Effector CD4-positive, alpha-beta T cell (primary cell): ENCODE measurements at places on chromosomes 11 and 22.
A peak's percentile ranks its signal among the peaks of the same experiment; 100 is the strongest.

DNA sequence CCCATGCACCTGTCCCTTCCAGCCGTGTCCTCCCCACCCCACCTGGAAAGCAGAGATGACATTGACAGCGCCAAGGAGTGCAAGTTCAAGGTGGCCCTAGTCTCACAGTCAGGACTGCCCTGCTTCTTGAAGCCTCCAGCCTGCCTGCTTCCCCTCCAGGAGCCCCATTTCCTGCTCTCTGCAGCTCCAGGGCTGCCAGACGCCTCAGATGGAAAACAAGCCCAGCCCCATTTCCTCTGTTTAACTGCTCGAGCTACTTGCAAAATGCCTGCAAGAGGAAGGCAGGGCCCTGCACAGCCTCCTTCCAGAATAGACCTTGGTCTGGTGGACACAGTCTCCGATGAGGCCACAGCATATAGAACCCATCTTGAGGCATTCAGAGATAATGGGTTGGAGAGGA is 5.0 kb upstream of the DGKZ start:
- DNase-seq: no peak

DNA sequence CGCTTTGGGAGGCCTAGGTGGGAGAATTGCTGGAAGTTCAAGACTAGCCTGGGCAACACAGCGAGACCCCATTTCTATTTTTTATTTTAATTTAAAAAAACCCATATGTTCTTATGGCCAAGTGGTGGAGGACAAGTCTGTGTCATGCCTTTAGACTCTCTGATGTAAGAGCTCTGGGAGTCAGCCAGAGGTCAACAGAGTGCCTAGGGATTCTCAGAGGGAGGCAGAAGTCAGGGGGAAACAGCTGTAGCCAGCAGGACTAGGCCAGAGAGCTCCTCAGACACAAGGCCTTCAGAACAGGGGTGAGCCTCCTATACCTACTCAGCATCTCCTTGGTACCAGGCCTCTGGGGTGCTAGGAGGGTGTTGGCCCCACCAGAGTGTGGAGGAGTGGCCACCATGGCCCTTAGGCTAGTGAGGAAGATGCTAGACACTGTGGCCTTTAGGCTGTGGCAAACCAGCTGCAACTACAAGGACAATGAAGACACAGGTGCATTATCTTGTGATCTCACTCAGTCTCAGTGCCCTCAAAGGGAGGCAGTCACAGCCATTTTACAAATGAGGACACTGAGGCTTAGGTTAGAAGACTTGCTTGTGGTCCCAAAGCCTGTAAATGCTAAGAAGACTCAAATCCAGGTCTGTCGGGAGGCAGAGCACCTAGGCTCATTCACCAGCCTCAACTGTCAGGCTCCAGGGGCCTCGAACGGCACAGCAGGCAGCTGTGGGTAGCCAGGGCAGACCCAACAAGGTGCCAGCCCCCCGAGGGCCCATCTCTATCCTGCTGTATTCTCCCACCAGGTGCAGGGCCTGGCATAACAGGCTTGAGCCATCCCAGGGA is 5.0 kb downstream of the ZP1 start:
- no peak for DNase-seq

- no peak for DNase-seq
Measured at GRCh38 chr11:82996966-82997606, 74.6 kb downstream of the RAB30 start.

DNA sequence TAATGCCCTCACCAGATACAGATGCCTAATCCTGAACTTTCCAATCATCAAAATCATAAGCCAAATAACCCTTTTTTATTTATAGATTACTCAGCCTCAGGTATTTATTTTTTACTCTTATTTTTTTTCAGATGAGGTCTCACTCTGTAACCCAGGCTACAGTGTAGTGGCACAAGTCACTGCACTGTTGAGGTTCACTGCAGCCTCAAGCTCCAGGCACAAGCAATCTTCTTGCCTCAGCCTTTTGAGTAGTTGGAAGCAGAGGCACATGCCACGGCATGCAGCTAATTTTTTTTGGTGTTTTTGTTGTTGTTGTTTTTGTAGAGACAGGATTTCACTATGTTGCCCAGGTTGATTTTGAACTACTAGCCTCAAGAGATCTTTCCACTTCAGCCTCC is 49.5 kb downstream of the TTC28 start:
- DNase-seq: no peak

GRCh38 chr11:2833051-2833715 is 52.4 kb downstream of the CDKN1C start:
- no peak for DNase-seq

DNA sequence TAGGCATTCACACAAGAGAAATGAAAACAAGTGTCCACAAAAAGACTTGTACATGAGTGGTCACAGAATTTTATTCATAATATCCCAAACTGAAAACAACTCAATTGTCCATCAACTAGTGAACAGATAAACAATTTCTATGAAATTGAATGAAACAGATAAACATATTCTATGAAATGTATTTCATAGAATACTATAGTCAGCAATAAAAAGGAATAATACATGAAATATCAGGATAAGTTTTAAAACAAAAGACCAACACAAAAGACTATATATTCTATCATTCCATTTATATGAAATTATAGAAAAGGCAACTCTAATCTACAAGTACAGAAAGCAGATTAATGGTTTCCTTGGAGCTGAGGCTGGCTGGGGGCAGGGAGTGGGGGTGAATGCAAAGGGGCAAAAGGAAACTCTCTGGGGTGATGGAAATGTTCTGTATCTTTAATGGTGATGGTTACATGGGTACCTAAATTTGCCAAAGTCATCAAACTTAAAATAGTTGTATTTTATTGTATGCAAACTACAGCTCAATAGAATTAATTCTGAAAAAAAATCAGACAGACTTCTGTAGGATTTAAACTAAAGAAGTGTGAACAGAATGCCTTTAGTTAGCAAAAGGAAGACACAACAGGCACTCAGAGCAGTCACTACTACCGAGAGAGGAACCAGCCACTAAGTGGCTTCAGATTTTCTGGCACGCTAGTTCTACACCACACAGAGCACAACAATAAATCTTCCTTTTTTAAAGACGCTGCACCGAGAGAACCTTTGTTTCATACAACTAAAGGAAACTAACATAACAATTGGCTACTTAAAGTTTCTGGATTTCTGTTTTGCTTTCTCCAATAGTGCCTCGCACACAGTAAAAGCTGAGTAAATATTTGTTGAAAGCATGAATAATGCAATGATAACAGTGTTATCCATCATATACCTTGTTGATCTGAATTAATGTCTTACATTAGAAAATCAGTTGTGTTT is 15.4 kb downstream of the CCDC34 start:
- DNase-seq: no peak

DNA sequence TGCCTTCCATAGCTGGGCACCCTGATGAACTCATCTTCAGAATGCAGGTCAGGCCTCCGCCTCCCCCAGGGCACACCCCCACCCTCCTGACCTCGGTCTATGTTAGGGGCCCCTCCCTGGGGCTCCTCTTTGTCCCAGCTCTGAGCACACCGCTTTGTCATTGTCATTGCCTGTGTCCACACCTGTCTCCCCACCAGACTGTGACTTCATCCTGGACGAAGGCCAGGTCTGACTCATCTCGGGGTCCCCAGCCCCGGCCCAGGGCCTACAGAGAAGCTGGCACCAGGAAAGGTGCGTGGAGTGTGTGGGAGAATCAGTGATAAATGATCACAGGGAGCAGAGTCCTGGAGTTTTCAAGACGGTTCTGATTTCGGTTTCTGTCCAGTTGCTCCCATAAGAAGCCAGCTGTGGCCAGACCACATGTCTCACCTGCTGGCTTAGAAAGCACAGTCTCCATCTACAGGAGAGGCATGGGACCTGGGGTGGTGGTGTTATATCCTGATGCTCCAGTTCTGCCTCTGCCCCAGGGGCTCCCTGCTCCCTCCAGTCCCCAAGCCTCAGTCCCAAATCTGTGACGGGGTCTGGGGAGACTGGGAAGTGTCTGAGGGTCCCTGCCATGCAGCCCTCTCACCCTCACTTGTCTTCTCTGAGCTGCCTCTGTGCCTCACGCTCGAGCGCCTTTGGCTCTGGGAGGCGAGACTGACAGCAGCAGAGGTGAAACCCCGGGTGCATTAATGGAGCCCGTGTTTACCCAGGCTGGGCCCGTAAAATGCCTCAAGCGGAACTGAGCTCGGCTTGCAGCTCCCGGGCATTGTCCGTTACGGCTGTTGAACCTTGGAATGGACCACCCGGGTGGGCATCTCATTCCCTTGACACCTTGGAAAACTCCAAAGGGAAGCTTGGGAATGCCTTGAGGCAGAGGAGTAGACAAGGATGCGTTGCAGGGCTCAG is 85.5 kb upstream of the WNT11 start:
- no peak for DNase-seq

GRCh38 chr11:19677381-19678080 is 35.1 kb upstream of the NAV2 start:
- no peak for DNase-seq

GRCh38 chr11:10918275-10918674 is 60.4 kb upstream of the ZBED5 start:
- DNase-seq: no peak

- no peak for DNase-seq
Measured at GRCh38 chr11:2237457-2238238, 32.7 kb downstream of the ASCL2 start.

DNA sequence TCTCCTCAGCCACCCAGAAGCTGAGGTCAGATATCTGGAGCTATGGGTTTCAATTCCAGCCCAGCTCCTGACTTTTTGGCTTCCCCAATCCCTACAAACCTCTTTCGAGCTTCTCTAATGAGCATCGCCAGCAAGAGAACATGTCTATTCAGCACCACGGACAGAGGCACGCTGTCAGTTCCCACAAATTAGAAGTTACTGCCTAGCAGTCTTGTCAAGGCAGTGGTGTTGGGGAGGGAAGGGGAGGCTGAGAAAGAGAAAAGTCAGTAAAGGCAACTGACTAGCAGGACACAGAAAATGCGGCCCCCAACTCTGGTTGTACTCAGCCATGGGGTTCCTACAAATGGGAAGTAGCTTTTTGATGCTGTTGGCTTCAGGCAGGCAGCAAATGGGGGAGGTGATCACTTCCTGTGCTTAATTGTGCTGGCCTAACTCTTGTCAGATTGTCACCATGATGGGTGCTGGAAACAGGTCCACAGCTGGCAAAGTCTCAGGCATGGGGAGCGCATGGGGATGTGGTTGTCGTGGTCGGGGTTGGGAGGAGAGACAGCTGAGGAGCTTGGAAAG is 205.9 kb downstream of the ST3GAL4 start:
- DNase-seq: no peak

- DNase-seq: peak; percentile 84
Measured at GRCh38 chr22:35257321-35258190, at the start of gene HMGXB4. Gene HMGXB4 (plus strand): TSS chr22:35257493. CDS start chr22:35262391, 4,898 bp downstream.

- DNase-seq: no peak
Measured at GRCh38 chr11:104254347-104254746, 90.4 kb upstream of the PDGFD start.

DNA sequence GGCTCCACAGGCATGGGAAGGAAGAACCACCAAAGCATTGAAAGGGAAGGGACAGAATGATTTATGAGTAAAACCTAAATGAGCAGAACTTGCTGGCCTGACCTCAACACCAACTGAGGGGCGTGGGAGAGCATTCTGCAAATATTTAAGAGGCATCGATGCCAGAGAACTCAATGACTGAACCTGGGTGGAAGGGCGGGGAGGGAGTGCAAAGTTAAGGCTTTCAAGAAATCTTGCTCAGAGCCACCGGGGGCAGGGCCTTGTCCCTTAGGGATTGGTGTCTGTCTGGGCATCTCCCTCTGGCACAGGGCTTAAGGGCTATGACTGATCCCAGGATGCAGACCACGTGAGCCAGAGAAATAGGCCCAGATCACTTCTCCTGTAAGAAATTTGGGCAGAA is 137.1 kb downstream of the ADAMTS15 start:
- no peak for DNase-seq

DNA sequence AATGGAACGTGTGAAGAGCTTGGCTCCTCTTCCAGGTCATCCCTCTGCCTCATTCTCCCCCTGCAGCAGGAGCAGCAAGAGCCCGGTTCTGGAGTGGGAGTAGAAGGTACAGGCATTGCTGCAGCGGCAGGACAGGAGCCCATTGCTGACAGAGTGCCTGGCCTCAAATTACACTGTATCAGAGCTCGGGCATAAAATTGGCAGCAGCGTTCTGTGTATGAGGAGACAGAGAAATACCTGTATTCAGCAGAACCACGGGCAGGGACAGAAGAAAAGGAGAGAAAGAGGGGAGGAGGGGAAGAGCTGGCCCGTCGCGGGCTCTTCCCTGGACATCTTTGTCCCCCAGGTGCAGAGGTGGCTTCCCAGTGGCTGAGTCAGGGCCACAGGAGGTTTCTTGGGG is 2.6 kb upstream of the NCF4 start:
- no peak for DNase-seq

GRCh38 chr11:102390667-102391465 is 43.9 kb downstream of the BIRC2 start:
- peak; percentile 42 for DNase-seq

DNA sequence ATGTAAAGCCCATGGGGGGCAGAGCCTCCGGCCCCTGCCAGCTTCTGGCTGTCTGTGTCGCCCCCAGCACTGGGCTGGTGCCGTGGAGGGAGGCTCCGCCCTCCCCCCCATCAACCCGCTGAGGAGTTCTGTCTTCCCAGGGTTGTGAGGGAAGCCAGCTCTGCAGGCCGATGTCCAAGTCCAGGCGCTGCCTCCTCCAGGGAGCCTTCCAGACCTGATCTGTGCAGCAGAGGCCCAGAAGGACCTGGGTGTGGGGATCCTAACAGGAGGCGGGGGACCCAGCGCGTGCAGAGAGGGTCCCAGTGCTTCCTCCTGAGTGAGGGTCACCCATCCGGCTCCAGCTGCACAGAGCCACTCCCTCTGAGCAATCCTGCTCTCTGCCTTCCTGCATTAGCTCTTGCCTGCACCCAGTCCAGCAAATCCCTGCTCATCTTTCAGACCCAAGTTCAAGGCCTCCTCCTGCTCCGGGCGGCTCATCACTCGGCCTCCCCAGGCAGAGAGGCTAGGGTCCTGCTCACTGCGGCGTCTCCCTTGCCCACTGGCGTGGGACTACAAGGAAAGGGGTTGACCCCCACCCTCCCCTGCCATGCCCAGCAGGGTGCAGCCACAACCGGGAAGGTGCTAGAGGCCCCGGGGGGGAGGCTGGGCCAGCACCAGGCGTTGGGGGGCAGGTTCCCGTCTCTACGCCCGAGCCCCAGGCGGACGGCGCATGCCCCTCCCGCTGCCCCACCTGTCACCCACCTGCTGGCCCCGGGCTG is 16.4 kb downstream of the PRR33 start:
- DNase-seq: no peak

GRCh38 chr11:80967649-80968048 is 1526.8 kb upstream of the TENM4 start:
- DNase-seq: no peak

DNA sequence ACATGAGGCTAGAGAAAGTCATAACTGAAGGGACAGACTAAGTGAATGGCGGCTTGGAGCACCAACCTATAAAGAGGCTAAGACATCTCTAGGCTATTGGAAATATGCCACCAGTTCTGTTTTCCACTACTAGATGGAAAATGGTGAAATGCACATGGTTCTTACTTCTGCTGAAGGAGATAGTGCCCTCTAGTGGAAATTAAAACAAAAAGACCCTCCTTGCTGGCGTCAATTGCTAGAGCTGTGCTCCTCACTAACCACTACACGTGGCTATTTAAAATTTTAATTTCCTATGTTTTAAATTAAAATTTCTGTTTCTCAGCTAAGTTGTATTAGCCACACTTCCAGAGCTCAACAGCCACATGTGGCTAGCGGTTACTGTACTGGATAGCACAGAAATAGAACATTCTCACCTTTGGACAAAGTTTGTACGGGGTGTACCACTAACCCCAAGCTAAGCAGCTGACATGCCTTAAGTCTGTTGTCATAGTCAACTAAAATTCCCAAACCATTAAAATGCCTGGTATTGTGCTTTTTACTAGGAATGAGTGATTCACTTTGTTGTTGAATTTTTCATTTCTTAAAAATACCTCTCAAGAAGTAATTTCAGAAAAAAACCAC is 34.1 kb upstream of the CALCA start:
- no peak for DNase-seq

GRCh38 chr22:44075670-44076069 is 51.6 kb downstream of the PARVB start:
- no peak for DNase-seq
